Glomerular endothelial cell (primary cell): ENCODE measurements at places on chromosomes 4 and X. TPM values are rescaled to one million over a fixed set of nuclear protein-coding genes. Genes with fewer than 3 reads are reported as not detected.

DNA sequence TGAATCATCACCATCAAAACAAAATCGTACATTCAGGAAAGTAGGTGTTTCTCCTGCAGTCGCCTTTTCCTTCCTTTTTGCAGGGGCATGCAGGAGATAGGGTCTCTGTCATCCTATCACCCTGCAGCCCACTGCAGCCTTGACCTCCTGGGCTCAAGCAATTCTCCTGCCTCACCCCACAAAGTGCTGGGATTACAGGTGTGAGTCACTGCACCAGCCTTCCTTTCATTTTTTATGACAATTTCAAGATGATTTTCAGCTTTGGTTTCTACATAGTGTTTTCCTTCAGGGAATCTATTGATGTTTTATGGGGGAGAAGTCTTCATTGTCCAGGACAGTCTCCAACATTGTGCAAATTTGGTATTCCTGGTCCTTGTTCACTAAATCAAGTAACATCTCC lies 71.7 kb downstream of the USP38 start:
- DNase-seq: no peak

DNA sequence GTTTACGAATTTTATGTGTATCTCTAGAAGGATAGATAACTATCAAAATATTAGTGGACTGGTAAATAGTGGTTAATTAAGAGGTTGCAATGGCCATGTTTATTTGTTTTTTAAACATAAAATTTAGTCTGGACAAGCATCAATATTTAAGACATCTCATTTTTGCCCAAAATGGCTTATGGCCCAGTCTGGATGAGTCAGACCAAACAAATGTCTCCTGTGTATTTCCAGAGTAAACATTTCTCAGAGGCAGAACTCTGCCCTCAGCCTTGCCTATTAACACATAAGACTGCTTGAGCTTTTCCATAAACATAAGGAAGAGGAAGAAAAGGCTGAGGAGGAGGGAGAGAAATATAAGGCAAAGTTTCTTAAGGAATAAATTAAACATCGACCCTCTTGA lies 277.1 kb upstream of the DIAPH2 start:
- no peak for DNase-seq

GRCh38 chr4:110275871-110276270 lies 77.5 kb upstream of the ELOVL6 start:
- no peak for DNase-seq

DNA sequence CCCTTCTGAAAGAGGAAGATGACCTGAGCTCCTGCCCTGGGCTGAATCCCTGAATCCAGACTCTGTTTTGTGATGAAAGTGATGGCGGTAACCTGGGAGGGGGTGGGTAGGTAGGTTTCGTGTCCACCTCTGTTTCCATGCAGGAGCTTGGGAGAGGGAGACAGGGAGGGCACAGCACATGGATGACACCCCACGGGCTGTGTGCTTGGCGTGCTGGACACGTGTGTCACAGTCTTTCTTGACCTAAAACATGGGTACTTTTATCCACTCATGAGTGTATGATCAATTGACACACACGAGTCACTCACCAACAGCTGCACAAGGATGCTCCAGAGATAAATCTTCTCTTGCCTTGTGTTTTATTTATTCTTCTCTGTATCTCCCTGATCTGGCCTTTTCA lies 111.5 kb downstream of the DHRSX start:
- DNase-seq: no peak

GRCh38 chrX:110087485-110088356 lies 84.8 kb downstream of the TMEM164 start:
- DNase-seq: no peak

GRCh38 chr4:4332529-4332928 lies 42.5 kb downstream of the ZBTB49 start:
- DNase-seq: no peak

DNA sequence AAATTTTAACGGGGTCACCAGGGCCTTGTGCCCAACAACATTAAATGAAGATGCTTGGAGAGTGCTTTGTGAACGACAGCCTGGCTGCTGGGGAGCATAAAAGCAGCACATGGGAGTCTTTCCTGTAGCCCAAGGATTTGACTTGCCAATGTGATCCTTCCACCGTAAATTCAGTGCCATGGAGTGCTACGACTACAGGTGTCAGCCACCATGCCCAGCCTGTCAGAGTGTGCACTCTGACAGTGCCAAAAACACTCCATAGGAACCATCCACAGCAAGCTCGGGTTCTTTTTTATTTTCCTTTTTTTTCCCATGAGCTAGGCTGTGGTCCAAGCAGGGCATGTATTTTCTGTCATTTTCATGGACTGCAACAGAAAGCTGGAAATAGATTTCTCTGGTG lies 156.9 kb downstream of the NLGN4X start:
- DNase-seq: no peak

Gene ARHGAP6
- total RNA-seq: 1.5 and 1.7 TPM in 2 replicates

Gene PWWP3B
- total RNA-seq: 0.18 TPM in 1 of 2 replicates, not detected in the other

Gene HEPH
- total RNA-seq: 2.9 and 6.5 TPM in 2 replicates
